ENCODE measurements at places on chromosomes 12 and 14.

DNA sequence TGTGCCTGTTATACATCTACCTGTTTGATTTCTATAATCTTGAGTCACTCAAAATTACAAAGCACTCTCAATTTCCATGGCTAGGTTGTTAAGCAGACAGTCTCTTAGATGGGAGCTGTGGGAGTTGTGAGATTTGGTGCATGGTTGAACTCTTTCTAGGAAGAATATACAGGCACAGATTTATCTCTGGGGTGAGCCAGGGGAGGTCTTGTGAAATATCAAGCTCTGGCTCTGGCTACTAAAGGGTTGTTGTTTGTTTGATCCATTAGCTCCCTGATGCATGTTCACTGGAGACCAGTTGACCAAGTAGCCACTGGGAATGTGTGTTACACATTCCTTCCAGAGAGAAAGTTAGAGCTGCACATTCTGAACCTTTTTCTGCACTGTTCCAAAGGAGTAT lies 117.2 kb upstream of the HMGA2 start:
- no peak for DNase-seq

- DNase-seq = no peak
Observed at GRCh38 chr12:83335748-83336147, 649.0 kb downstream of the TMTC2 start.

- peak; percentile 67 for DNase-seq
Observed at GRCh38 chr14:65019944-65020566, 33.4 kb downstream of the FNTB start.

DNA sequence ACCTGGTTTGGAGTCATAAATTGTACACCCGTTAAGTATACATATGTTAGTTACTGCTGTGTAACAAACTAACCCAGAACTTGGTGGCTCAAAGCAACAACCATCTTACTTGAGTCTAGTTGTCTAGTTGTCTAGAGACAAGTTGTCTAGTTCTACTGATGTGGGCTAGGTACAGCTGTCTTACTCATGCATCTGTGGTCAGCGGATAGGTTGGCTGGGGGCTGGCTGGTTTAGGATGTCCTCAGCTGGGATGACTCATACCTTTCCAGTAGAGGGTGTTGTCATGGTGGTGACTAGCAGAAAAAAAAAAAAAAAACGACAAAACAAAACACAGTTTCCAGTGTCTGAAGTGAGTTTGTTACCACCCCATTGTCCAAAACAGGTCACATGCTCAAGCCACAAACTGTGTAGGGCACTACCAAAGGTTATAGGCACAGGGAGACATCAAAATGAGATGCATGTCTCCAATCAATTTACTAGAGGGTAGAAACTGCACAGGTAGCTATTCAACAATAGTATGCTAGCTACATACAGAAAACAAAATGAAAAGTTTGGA lies 680.3 kb downstream of the MED13L start:
- DNase-seq = peak; percentile 77

- no peak for DNase-seq
Observed at GRCh38 chr12:121114806-121115205, 17.9 kb upstream of the P2RX7 start.

GRCh38 chr14:58832095-58832521 lies 194.3 kb downstream of the DACT1 start:
- DNase-seq = peak; percentile 8

DNA sequence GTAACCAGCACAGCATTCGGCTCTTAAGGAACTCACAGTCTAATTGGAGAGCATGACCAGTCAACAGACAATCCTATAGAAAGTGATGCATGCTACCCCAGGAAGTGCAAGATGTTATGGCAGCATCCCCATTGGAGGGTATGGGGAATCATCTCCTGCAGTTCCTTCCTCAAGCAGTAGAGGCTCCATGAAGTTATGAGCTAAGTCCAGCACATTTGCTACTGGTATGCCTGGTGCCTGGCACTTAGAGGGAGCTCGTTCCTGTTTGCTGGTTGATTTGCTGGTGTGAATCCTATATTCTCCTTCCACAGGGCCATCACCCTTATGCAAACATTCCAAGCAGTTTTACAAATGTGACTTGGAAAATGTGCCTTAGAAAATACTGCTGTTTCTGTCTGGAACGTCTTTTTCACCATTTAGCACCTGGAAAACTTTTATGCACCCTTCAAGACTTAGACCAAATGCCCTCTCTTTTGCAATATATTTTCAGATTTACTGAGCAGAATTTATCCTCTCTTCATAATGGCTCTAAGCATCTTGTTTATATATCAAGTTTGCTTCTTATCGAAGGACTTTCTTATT lies 136.1 kb upstream of the WSCD2 start:
- DNase-seq = no peak

- DNase-seq = no peak
Observed at GRCh38 chr12:45669093-45669492, 60.4 kb upstream of the ARID2 start.

GRCh38 chr12:57207731-57208630 lies 8.6 kb upstream of the NXPH4 start:
- no peak for DNase-seq

DNA sequence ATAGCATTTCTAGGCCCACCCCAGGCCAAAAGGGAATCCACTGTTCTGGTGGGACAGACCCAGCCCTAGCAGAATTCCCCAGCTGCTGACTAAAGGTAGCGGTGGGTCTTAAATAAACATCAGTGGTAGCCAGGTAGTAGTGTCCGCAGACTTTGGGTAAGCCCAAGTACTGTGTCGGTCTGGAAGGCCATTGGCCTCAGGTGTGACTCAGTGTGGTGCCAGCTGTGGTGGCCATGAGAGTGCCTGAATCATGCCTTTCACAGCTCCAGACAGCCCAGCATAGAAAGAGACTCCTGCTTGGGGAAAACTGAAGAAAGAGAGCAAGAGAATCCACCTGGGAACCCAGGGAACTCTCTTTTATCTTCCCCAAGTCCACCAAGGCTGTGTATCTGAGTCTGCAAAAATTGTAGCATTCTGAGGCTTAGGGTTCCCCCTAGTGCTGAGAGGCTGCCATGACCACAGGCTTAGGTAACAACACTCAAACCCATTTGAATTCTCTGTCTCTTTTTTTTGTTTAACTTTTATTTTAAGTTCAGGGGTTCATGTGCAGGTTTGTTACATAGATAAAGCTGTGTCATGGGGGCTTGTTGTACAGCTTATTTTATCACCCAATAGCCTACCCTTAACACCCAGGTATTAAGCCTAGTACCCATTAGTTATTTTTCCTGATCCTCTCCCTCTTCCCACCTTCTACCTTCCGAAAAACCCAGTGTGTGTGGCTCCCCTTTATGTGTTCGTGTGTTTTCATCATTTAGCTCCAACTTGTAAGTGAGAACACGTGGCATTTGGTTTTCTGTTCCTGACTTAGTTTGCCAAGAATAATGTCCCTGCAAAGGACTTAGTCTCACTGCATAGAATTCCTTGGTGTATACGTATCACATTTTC lies 16.7 kb upstream of the CD163L1 start:
- peak; percentile 78 for DNase-seq

DNA sequence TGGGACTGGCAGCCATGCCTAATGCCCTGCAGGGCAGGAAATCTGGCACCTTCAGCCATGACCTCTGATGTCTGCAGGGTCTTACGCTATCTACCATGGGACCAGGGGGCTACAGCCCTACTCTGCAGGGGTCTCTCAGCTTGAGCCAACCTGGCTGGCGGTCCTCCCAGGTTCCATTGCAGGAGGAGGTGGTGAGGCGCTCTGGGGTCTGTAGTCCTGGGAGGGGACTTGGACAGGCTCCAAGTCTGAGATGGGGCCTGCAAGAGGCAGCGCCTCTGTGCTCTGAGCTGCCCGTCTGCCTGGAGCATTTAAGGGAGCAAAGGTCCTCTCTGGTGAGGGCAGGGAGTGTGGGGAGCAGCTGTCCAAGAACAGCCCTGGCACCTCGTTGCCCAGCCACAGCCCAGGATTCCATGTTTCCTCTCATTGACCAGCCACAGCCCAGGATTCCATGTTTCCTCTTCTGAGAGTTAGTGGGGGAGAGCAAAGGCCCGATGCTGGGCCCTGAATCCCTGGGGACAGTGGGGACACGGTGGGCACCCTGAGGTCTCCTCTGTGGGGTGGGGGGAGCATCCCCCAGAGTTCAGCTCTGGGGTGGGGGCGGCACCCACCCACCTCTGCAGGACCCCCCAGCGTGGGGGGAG lies 655 bp downstream of the PLD4 start:
- no peak for DNase-seq

- DNase-seq = peak; percentile 25
Observed at GRCh38 chr12:50517421-50518048, 12.8 kb downstream of the DIP2B start.

- peak; percentile 68 for DNase-seq
Observed at GRCh38 chr12:46722394-46723185, 103.2 kb downstream of the SLC38A4 start.

DNA sequence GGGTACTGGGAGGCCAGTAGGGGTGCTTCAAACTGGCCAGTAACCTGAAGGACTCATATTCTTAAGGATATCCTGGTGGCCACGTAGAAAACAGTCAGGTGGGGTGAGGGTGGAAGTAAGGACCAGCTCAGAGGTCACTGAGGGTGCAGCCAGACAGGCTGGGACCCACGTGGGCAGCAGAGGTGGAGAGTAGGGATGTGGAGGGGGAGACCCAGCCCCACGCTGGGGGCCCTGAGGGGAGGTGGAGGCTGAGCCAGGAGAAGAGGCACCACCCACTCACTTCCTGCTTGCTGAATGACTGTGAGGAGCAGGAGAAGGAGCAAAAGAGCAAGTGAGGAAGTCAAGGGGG lies 12.6 kb upstream of the SERPINA3 start:
- DNase-seq = no peak

- DNase-seq = no peak
Observed at GRCh38 chr12:21881965-21882364, 59.3 kb downstream of the ABCC9 start.

- no peak for DNase-seq
Observed at GRCh38 chr14:61747342-61747741, 14.9 kb upstream of the SNAPC1 start.

- no peak for DNase-seq
Observed at GRCh38 chr14:74382231-74382630, 34.0 kb downstream of the VRTN start.

- peak; percentile 73 for DNase-seq
Observed at GRCh38 chr14:68950111-68950510, 29.0 kb downstream of the ACTN1 start.

DNA sequence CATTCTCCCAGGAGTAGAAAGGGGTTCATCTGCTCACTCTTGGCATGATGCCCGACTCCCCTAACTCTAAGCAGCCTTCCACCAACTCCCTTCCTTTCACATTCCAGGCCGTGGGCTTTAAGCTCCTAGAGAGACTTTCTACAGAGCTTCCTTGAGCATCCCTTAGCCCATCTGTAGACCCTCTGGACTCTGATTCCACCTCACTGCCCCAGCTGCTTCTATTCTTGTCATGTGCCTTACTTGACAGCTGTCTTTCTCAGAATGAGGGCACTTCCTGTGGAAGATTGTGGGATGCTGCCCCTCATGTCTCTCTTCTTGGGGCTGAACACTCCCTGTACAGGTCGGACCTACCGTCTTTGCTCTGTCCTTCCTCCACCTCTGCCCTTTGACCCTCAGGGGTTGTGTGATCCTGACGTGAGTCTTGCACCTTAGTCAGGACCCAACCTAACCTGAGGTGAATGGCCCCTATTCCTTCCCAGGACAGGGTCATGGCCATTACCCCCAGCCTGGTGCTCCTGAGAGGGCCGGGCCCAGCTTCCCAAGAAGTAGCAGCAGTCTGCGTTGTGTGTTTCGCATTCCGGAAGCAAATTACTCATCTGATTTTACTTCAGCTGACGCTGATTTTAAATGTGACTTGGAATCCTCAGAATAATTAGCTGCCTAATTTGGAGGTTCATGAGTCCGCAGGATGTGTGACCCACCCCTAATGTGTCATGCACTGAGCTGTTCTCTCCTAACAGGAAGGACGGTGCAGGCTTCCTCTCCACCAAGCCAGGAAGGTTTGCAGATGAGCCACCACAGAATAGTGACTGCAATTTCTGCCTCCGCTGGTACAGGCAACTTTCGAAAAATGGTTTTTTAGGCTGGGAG lies 2.7 kb upstream of the GALNT6 start:
- DNase-seq = peak; percentile 92

DNA sequence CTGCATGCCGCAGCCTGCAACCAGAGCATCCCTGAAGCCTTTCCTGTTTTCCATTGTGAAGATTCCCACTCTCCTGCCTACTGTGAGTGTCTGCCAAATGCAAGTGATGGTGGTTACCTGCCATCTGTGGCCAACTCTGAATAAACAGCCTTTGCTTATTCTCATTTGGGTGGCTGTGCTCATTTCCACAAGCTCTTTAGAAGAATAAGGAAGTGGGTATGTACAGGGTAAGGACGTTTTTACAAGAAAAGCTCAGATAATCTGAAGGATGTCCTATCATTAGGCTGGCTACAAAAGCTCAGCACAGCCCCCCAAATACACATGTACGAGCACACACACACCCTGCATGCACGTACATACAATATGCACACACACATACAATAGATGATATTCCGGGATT lies 7.3 kb upstream of the RNASE1 start:
- no peak for DNase-seq

DNA sequence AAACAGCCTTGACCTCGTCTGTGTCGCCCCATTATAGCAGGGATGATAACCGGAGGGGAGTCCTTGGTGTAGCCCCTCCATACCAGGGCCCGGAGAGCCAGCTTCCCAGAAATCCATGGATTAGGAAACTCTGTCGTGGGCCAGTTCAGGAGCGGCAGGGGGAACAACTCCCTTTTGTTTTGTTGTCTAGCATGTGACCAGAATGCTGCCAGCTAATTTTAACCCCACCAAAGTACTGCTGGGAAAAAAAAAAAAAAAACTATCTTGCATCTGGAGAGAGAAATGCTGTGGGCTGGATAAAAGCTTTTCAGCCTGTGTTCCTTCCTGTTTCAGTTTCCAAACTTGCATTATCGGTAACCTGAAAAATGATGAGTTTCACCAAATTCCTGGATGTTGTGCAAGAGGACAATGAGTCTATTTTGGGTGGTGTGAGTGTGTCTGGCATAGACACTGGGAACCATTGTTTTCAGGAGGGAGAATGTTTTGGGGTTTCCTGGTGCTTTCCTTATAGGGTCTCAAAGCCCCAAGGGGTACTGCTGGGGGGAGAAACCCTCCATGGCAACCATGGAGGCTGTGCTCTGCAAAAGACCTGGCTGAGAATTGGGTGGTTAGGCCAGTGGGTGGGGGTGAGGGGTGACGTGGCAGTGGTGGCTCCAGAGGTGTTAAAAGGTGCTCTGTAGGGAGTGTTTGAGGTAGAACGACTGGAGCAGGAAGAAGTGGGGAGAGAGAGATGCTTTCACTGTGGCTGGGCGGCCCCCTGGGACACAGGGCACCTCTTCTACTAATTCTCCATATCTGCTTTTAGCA lies 14.9 kb upstream of the IRF2BPL start:
- DNase-seq = peak; percentile 87

GRCh38 chr12:110508071-110508586 lies 6.0 kb downstream of the RAD9B start:
- no peak for DNase-seq

DNA sequence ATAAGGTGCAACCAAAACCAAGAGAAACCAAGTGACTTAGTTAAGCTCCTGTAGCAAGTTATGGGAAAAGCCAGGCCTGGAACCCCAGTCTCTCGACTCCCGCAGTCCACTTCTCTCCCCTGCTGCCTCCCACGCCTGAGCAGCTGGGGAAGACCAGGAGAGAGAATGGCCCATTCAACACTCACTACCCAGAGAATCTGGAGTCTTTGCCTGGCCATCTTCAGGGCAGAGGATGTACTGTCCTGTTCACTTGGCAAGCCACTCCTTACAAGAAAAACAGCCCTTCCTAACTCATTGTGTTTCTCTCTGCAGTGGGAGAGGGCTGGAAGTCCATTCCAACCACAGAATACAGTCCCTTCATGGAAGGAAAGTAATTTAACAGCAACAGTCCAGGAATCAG lies 1.8 kb downstream of the PITPNM2 start:
- DNase-seq = no peak
